ENCODE measurements at places on chromosomes 7 and 10.

GRCh38 chr10:102615361-102615760 lies 28.9 kb upstream of the TRIM8 start:
- H3K4me1 ChIP-seq: peaks cover 26% of the 10 kb centered on the region
- no peaks in the 10 kb centered on the region for H3K27me3 ChIP-seq
- no peak for DNase-seq
- H3K27ac ChIP-seq: peak overlapping the region; percentile 16

DNA sequence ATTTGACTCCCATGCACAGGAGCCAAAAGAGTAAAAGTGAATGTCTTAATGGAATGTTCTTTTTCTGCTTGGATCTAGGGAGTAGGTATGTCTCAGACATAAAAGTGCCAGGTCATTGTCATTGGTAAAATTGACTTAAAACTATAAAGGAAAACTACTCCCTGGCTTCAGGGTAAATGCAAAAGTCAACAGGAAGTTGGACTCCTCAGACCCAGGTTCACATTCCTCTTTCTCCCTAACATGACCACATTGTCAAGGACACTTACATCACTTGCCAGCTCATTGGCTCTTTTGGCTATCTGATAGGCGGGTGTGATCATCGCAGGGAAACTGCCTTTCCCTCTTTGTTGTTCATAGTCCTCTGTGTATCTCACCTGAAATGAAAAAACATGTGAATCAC lies 13.7 kb downstream of the NRAP start:
- no peak overlapping the region for H3K27ac ChIP-seq
- H3K4me1 ChIP-seq: no peaks in the 10 kb centered on the region
- no peak overlapping the region for H3K4me3 ChIP-seq
- H3K36me3 ChIP-seq: no peaks in the 10 kb centered on the region
- no peak for DNase-seq

GRCh38 chr10:104317726-104318299 lies 20.5 kb downstream of the ITPRIP start:
- peak overlapping the region; percentile 8 for H3K27ac ChIP-seq
- peaks cover 45% of the 10 kb centered on the region for H3K4me1 ChIP-seq
- peaks cover 2% of the 10 kb centered on the region for H3K36me3 ChIP-seq
- DNase-seq: no peak

- H3K36me3 ChIP-seq: peaks cover 7% of the 10 kb centered on the region
- H3K27me3 ChIP-seq: peaks cover 70% of the 10 kb centered on the region
- H3K4me1 ChIP-seq: peaks cover 32% of the 10 kb centered on the region
- DNase-seq: no peak
- peak overlapping the region; percentile 90 for H3K27ac ChIP-seq
- peak overlapping the region; percentile 88 for H3K4me3 ChIP-seq
These were observed 6.7 kb downstream of the SKIDA1 start for GRCh38 chr10:21518641-21519396.

DNA sequence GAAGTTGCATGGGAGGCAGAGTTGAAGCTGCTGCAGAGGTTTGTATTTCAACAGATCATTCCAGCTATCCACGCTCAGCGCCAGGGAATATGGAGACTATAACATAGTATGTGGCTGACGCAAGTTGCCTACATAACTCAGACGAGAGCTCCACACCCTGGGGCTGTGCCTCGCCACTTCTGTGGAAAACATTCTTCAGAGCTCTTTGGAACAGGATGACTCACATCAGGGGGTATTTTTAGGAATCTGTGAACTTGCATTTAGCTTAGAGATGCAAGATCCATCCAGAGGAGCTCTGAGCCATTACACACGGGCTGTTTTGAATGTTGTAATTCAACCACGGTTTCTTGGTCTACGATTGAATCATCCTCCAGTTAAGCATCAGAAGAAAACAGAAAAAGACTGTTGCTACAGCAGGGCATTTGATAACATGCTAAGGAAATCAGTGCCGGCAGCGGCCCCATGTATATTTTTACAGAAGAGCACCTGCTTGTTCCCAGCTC lies 481.5 kb upstream of the AKR1E2 start:
- peaks cover 3% of the 10 kb centered on the region for H3K4me1 ChIP-seq
- no peak overlapping the region for H3K4me3 ChIP-seq
- H3K36me3 ChIP-seq: no peaks in the 10 kb centered on the region
- no peak for DNase-seq

- H3K27me3 ChIP-seq: no peaks in the 10 kb centered on the region
- H3K36me3 ChIP-seq: peaks cover 2% of the 10 kb centered on the region
- no peak for DNase-seq
- no peak overlapping the region for H3K4me3 ChIP-seq
These were observed 156.9 kb downstream of the EBF3 start for GRCh38 chr10:129807211-129807610.

GRCh38 chr7:34041707-34042106 lies 136.4 kb downstream of the BMPER start:
- no peak for DNase-seq
- no peaks in the 10 kb centered on the region for H3K4me1 ChIP-seq
- no peaks in the 10 kb centered on the region for H3K36me3 ChIP-seq
- no peak overlapping the region for H3K4me3 ChIP-seq
- no peak overlapping the region for H3K27ac ChIP-seq
- H3K27me3 ChIP-seq: peaks cover 8% of the 10 kb centered on the region

GRCh38 chr7:154231732-154232131 lies 179.5 kb downstream of the DPP6 start:
- H3K36me3 ChIP-seq: no peaks in the 10 kb centered on the region
- no peak overlapping the region for H3K4me3 ChIP-seq
- no peaks in the 10 kb centered on the region for H3K4me1 ChIP-seq
- DNase-seq: no peak
- H3K27ac ChIP-seq: no peak overlapping the region

DNA sequence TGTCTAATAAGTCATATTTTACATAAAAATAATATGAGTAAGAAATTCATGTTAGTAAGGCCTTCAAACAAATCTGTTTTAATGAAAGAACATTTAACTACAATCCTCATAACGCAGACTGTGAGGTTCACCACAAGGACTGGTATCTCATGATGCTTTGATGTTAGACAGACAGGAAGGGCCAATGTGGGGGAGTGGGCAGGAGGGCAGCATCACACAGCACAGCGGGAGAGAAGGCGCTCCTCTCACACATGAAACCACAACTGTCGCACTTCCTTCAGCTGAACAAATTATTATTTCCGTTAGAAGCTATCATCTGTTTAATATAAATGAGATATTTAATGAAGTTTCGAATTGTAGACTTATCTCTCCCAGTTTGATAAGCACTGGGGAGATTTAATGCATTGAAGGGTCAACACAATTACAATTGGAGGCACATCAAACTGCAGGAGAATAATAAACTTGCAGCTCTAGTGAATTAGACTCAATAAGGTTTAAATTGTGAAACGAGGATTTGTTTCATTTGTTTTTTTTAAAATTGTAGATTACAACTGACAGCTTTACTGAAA lies 466.1 kb downstream of the PARD3 start:
- H3K4me1 ChIP-seq: no peaks in the 10 kb centered on the region
- H3K36me3 ChIP-seq: no peaks in the 10 kb centered on the region
- DNase-seq: no peak

DNA sequence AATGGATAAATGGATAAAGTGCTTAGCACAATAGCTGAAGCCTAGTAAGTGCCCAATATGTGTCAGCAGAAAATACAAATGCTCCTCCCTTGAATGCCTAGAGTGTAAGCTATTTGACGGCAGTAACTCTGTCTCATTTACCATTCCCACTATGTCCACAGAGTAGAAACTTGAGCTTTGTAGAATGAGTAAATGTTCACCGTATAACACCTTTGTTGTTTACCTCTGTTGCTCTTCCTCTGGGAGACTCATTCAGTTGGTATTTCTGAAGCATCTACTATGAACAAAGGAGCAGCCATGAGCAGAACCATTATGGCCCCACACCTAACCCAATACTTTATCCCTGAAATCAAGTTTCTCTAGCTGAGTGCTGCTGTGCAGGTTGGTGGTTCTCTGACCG lies 8.4 kb upstream of the SLC16A12 start:
- no peak overlapping the region for H3K27ac ChIP-seq
- peaks cover 4% of the 10 kb centered on the region for H3K4me1 ChIP-seq
- H3K27me3 ChIP-seq: peaks cover 36% of the 10 kb centered on the region
- no peak for DNase-seq

DNA sequence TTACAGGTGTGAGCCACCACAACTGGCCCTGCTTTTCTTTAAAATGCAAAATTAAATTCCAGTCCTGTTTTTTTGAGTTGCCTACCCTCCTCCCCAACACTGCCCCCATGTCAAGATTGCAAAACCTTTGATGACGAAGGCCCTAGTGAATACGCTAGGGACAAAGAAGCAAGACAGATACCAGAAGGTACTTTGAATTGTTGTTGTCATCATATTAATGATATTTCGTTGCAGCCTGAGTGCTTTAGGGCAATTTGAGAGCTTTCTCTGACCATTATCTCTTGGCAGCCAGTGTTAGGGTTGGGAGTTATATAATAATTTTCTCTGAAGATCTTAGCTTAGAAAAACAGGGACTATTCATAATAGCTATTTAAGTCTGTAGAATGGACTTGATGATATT lies 7.1 kb downstream of the CCSER2 start:
- H3K36me3 ChIP-seq: peaks cover under 1% of the 10 kb centered on the region
- no peak for DNase-seq
- H3K27ac ChIP-seq: no peak overlapping the region

DNA sequence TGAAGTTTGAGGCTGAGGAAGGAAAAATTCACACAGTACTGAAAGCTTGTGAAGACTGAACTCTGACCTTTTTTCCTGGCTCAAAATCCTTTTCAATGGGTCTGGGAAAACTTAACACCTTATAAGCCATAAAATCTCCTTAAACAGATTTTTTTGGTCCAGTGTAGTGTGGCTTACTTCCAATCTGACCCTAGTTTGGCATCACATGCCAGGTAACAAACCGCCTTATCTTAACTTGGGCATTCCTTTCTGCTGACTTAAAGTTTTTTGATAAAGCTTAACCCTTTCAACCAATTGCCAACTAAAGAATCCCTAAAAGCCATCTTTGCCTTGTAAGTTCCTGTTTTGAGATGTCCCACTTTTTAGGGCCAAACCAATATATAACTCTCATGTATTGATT lies 13.2 kb upstream of the ITPRID1 start:
- no peak for DNase-seq
- H3K4me1 ChIP-seq: no peaks in the 10 kb centered on the region
- H3K27me3 ChIP-seq: no peaks in the 10 kb centered on the region
- no peak overlapping the region for H3K4me3 ChIP-seq
- H3K27ac ChIP-seq: no peak overlapping the region

DNA sequence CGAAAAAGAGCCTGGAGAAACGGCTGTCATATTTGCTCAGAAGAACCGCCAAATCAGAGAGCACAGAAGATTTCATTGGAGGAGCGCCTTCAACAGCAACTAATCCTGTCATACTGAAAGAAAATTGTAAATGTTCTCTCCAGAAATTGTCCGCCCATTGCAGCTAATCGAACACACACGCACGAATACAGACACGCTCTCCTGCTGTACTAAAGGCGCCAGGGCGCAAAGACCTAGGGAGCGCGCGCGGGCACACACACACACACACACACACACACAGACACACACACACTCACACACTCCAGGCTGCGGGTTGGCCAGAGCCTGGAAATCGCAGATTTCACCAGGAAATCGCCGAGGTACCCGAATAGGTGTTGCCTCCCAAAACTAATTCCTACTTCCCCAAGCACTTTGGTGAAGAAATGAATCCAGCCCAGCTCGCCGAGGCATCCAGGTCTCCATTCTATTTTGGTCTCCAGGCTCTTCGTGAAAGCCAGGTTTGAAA lies at the start of gene CHRM2:
Gene CHRM2, plus strand, starts transcription at position 157 of the 505 bp plus-strand sequence. CDS start 146,214 bp downstream, outside the sequence.
- H3K36me3 ChIP-seq: no peaks in the 10 kb centered on the region
- no peak within 1 kb of the TSS for H3K4me3 ChIP-seq
- no peak for DNase-seq
- no peak within 1 kb of the TSS for H3K27ac ChIP-seq
- no peaks in the 10 kb centered on the region for H3K4me1 ChIP-seq

- peak overlapping the region; percentile 90 for H3K27ac ChIP-seq
- no peaks in the 10 kb centered on the region for H3K27me3 ChIP-seq
- no peak overlapping the region for H3K4me3 ChIP-seq
- DNase-seq: no peak
These were observed 132.9 kb upstream of the ASAH2 start for GRCh38 chr10:50384238-50384637.

DNA sequence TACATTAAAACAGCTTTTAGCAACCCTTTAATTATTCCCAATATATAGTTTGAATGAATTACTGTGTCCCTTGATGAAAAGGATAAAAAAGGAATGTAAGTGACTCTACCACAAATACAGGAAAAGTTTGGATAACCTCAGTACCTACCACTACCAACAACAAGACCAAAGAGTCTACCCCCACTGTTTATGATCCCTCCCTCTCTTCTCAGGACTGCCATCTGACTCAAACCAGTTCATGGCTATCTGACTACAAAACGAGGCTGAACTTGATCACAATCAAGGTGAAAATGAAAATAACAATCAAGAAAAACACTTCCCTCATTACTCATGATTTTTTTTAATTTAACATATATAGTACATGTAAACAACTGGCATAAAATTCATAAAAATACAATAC lies 108.7 kb downstream of the DPY19L1 start:
- no peak overlapping the region for H3K4me3 ChIP-seq
- DNase-seq: no peak
- H3K36me3 ChIP-seq: peaks cover 8% of the 10 kb centered on the region
- H3K27me3 ChIP-seq: no peaks in the 10 kb centered on the region

GRCh38 chr10:124577651-124578050 lies 116.0 kb downstream of the LHPP start:
- DNase-seq: peak; percentile 4
- peak overlapping the region; percentile 10 for H3K4me3 ChIP-seq
- H3K27me3 ChIP-seq: no peaks in the 10 kb centered on the region
- H3K4me1 ChIP-seq: peaks cover 5% of the 10 kb centered on the region

GRCh38 chr7:134374291-134374690 lies 57.6 kb upstream of the SLC35B4 start:
- H3K27ac ChIP-seq: no peak overlapping the region
- H3K4me3 ChIP-seq: no peak overlapping the region
- no peaks in the 10 kb centered on the region for H3K4me1 ChIP-seq
- DNase-seq: no peak

DNA sequence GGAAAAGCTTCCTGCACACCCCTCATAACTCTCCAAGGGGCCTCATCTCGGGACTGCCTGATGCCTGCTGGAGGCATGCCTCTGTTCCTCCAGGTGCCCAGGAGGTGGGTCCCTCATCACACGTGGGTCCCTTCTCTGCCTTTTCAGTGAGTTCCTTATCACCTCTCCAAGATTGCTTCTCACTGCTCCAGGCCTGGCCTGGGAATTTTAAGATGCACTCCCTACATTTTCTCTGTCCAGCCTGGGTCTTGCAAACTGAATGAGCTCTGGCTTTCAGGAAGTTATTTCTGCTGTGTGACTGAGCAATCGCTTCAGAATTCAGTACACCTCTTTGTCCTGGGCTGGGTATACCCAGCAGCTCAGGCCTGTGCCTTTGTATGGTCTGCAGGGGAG lies 43.8 kb downstream of the LRRC18 start:
- no peak overlapping the region for H3K4me3 ChIP-seq
- DNase-seq: no peak
- H3K27ac ChIP-seq: no peak overlapping the region
- no peaks in the 10 kb centered on the region for H3K36me3 ChIP-seq

- H3K4me3 ChIP-seq: no peak overlapping the region
- H3K36me3 ChIP-seq: no peaks in the 10 kb centered on the region
- no peak for DNase-seq
- no peak overlapping the region for H3K27ac ChIP-seq
- H3K4me1 ChIP-seq: no peaks in the 10 kb centered on the region
- H3K27me3 ChIP-seq: no peaks in the 10 kb centered on the region
These were observed 174.9 kb downstream of the ARHGAP12 start for GRCh38 chr10:31753681-31754080.

Measured in T-helper 17 cell (primary cell).